ENCODE measurements at places on chromosomes 16 and 17.

- DNase-seq: no peak
Observed at GRCh38 chr16:73447846-73448245, 399.9 kb upstream of the ZFHX3 start.

DNA sequence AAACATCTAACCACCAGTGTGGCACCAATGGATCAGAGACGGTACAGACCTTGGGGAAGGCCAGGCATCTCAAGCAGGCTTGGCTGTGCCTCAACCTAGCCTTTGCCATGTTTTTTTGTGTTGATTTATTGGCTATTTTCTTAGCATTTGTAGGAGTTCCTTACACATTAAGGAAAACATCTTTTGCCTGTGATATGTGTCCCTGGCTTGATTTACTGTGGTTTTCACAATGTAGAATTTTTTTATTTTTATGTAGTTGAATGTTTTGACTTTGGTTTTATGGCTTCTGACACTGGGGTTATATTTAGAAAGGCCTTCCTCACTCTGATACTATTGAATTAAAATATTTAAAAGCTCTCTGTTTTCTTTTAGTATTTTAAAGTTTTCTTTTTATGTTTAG, 132.6 kb downstream of the ZNF423 start:
- no peak for DNase-seq

- DNase-seq: no peak
Observed at GRCh38 chr17:51869387-51869786, 289.1 kb downstream of the CA10 start.

DNA sequence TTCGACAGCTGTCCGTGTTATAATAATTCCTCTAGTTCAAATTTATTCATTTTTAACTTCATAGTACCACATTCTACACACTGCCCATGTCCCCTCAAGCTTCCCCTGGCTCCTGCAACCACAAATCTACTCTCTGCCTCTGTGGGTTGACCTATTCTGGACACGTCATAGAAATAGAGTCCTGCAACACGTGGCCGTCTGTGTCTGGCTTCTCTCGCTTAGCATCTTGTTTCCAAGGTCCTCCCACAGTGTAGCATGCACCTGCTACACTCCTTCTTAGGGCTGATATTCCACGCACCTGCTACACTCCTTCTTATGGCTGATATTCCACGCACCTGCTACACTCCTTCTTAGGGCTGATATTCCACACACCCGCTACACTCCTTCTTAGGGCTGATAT, 16.5 kb downstream of the SCGB1C2 start:
- DNase-seq: no peak

- DNase-seq: no peak
Observed at GRCh38 chr17:3759597-3760216, 36.0 kb downstream of the HASPIN start.

All from right forelimb (tissue), 1 donor.